ENCODE measurements at places on chromosomes 6 and 20.

DNA sequence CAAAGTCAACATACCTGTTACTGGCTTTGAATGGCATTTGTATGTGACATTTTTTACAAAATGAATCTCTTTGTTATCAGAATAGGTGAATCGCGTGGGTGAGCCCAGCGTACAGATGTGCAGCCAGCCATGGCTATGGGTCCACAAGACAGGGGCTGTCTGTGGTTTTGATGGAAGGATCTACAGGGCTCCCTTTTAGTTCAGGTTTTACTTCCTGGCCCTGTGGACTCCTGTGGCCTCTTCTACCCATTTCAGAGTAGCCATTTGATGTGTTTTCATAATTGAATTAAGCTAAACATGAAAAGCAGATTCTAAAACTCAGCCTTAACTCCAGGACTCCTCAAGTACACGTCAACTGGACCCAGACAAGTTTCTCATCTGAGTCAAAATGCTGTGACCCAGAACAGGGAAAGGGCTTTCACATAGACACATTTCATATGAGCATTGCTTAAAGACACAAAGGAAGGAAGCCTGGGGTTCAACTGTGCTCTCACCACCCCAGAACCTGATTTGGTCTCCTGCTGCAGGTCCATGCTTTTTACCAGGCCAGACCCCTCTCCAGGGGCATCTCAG is 105.3 kb upstream of the NAA20 start:
- DNase-seq: no peak

DNA sequence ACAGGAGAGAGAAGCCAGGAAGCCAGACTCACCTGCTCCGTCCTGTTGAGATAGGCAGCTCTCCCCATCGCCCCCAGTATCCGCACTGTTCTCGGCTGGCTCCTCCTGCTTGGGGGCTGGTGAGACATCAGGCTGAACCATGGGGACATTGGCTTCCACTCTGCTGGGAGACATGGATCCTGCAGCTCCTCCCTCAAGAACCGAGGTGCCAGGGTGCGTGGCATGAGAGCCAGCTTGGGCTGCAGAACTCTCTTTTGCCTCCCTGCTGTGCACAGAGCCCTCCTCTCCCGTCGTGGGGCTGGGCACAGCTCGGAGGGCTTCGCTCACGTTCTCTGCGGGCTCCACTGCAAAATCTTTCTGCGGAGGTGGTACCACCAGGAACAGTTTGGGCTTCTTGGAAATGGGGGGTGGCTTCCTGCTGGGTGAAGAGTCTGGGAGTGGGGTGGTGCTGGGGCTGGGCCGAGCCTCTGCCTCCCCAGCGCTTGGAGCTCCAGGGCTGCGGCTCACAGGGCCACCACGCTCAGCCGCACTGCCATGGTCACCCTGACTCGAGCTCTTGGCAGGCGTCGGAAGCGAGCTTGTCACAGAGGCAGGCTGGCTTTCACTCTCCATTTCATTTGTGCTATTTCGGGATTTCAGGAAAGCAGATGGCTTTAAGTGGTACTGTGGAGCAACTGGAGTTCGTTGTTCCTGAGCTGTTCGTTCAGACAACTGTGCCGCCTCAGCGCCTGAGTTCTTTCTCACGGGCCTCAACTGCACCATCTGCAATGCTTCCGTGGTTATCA is 26.5 kb downstream of the HEBP2 start:
- no peak for DNase-seq

DNA sequence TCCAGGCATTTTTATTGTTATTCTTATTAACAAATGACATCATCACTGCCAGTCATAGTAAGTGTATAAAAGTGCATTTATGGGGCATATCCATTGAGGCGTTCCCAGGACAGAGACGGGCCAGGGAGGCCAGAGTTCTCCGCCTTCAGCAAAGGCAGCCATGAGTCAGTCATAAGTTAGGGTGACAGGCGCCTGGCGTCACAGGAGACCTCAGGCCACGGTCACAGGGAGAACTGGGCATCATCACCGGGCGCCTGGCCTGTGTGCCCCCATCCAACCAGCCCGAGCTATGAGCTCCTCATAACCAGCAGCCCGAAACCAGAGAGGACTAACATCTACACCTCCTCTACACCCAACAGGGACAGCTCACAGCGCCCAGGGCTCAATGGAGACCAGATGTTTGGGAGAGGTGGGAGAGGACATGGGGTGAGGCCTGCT is 259.2 kb downstream of the DLL1 start:
- no peak for DNase-seq

GRCh38 chr6:150345781-150346180 is 23.0 kb upstream of the IYD start:
- DNase-seq: no peak

DNA sequence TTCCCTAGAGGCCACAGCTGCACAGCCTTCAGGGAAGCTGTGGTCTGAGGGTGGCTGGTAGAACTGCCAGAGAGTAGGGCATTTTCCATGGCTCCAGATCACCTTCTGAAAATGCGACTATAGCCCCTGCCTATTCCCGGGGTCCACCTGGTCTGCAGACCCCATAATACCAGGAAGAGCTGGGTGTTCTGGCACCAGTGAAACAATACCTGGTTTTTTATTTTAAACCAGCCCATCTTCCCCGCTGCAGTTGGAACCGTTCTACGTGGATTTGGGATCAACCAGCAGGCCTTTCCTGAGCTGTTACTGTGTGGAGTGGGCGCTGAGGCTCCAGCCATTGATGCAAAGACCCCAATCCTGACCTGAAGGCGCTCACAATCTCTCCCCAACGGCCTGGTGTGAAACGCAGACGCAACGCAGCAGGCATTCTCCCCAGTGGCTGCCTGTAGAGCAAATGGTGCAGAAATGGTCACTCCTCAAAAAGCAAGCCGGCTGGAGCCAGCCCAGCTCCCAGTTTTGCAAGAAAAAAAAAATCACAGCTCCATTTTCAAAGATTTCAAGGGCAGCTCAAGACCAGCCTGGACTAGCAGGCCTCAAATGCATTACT is 11.3 kb downstream of the NPEPL1 start:
- no peak for DNase-seq

Data from AG08395 (cell line).